ENCODE measurements at places on chromosomes 5 and 9. TPM values are rescaled to one million over a fixed set of nuclear protein-coding genes. Genes with fewer than 3 reads are reported as not detected.

DNM1 gene
- total RNA-seq: 105 TPM

GRCh38 chr9:127521919-127522304 is 70.6 kb downstream of the LRSAM1 start:
- peaks cover 57% of the 10 kb centered on the region for H3K36me3 ChIP-seq
- no peak for DNase-seq
- H3K27me3 ChIP-seq: no peaks in the 10 kb centered on the region
- H3K4me3 ChIP-seq: no peak overlapping the region

DNA sequence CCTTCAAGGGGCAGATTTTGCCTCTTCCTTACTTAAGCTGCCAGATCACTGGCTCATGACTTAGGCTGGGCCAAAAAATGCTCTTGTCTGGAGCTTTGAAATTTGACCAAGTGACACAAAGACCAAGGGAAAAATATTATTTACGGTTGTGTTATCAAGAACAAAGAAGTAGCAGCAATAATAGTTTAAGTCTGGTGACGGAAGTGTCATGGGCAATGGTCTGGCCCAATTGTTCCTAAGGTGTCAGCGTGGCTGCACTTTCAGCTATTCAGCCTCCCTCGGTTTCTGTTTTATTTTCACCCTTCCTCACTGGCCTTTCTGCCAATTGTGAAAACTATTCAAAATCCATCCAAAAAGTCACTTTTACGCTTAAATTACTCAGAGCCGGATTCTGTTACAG is 185.3 kb downstream of the CDH18 start:
- H3K27ac ChIP-seq: no peak overlapping the region
- H3K27me3 ChIP-seq: no peaks in the 10 kb centered on the region
- H3K36me3 ChIP-seq: no peaks in the 10 kb centered on the region

DNA sequence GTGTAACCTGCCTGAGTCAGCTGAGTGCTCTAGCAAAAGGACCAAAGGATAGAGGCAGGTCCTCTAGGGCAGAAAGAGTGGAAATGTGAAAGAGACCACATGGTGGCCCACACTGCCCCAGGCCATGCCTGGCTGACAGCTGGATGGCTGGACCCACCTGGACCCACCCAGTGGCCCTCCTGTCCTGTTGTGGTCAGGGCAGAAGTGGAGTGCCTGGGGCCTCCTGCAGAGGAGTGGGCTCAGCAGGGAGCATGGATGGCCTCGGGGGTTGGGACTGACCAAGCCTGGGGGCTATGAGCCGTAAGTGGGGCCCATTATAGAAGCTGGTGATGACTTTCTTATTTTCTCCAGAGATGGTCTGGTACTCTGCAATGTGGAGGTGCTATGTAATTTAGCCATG is 55.7 kb upstream of the FAM120AOS start:
- H3K36me3 ChIP-seq: peaks cover 8% of the 10 kb centered on the region
- H3K27me3 ChIP-seq: no peaks in the 10 kb centered on the region
- no peak overlapping the region for H3K4me3 ChIP-seq
- DNase-seq: no peak
- H3K4me1 ChIP-seq: peaks cover 28% of the 10 kb centered on the region
- H3K27ac ChIP-seq: peak overlapping the region; percentile 20

NEUROG1 gene
- total RNA-seq: not detected

CCL28 gene
- total RNA-seq: 1.4 TPM

DNA sequence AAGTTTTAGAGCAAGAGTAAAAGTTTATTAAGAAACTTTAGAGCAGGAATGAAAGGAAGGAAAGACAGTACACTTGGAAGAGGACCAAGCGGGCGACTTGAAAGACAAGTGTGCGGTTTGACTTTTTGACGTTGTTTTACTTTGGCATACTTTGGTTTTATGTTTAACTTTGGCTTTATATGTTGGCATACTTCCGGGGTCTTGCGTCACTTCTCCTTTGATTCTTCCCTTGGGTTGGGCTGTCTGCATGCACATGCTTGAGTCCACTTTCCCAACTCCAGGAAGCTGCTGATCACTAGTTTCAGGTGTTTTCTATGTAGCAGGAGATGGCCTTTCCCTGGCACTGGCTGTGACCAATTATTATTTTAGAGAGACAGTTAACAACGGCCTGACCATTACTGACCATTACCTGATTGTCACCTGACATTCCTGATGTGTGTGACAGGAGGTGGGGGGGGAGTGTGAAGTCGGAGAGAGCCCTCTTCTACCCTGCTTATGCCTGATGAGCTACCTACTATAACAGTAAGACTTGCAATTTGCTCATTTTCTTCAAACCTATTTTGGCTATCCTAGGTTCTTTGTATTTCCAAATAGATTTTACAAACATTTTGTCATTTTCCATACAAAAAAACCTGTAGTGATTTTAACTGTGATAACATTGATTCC is 45.5 kb downstream of the TNFSF8 start:
- no peaks in the 10 kb centered on the region for H3K36me3 ChIP-seq
- no peak overlapping the region for H3K4me3 ChIP-seq
- no peaks in the 10 kb centered on the region for H3K27me3 ChIP-seq
- H3K4me1 ChIP-seq: peaks cover 17% of the 10 kb centered on the region

ADRB2 gene
- 1.2 TPM for total RNA-seq

GRCh38 chr5:170745481-170746071 is 37.9 kb upstream of the GABRP start:
- peaks cover 21% of the 10 kb centered on the region for H3K27me3 ChIP-seq
- peaks cover 76% of the 10 kb centered on the region for H3K4me1 ChIP-seq
- DNase-seq: peak; percentile 84
- H3K4me3 ChIP-seq: no peak overlapping the region

GRCh38 chr9:34332076-34332964 is 3.0 kb downstream of the NUDT2 start:
- peak overlapping the region; percentile 58 for H3K27ac ChIP-seq
- no peaks in the 10 kb centered on the region for H3K27me3 ChIP-seq
- H3K4me1 ChIP-seq: peaks cover 54% of the 10 kb centered on the region
- no peaks in the 10 kb centered on the region for H3K36me3 ChIP-seq
- no peak for DNase-seq

- H3K27ac ChIP-seq: no peak overlapping the region
- DNase-seq: no peak
- H3K4me3 ChIP-seq: no peak overlapping the region
- H3K4me1 ChIP-seq: no peaks in the 10 kb centered on the region
Measured at GRCh38 chr5:80041527-80041926, 6.4 kb downstream of the THBS4 start.

MAP1B gene
- total RNA-seq: 65.7 TPM

CLK4 gene
- total RNA-seq: 16.0 TPM

DNA sequence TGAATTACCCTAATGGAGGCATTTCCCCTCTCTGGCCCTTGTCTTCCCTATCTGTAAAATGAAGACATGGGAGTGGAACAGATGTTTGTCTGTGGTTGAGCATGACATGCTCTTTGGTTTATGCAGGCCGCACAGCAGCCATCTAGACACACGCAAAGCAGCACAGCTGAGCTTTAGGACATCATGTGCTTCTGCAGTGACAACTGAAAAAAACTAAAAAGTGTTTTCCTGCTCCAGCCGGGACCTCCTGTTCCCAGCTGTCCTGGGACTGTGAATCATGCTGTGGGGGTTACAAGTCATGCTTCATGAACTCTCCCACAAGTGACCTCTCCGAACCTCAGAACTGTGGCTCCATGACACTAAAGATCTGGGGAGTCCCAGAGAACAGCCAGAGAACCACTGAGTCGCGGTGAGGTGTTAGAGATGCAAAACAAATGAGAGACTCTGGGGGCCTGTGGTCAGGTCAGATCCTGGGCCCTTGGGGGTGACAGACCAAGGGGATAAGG is 1.7 kb downstream of the SMIM3 start:
- peaks cover 2% of the 10 kb centered on the region for H3K36me3 ChIP-seq
- H3K27me3 ChIP-seq: peaks cover 18% of the 10 kb centered on the region
- DNase-seq: no peak
- H3K4me3 ChIP-seq: peak overlapping the region; percentile 97
- no peak overlapping the region for H3K27ac ChIP-seq

GRCh38 chr5:141412854-141413539 is at the start of gene PCDHGA10:
Gene PCDHGA10 (plus strand): TSS chr5:141412987. CDS start chr5:141413176, 189 bp downstream.
- H3K27me3 ChIP-seq: peaks cover 28% of the 10 kb centered on the region
- peaks cover 26% of the 10 kb centered on the region for H3K36me3 ChIP-seq
- peaks cover 27% of the 10 kb centered on the region for H3K4me1 ChIP-seq
- DNase-seq: peak; percentile 78

- H3K36me3 ChIP-seq: no peaks in the 10 kb centered on the region
- no peak overlapping the region for H3K4me3 ChIP-seq
- no peak for DNase-seq
- H3K27ac ChIP-seq: no peak overlapping the region
- H3K4me1 ChIP-seq: peaks cover 20% of the 10 kb centered on the region
- H3K27me3 ChIP-seq: no peaks in the 10 kb centered on the region
Measured at GRCh38 chr9:110975969-110976368, 62.3 kb downstream of the LPAR1 start.

DNA sequence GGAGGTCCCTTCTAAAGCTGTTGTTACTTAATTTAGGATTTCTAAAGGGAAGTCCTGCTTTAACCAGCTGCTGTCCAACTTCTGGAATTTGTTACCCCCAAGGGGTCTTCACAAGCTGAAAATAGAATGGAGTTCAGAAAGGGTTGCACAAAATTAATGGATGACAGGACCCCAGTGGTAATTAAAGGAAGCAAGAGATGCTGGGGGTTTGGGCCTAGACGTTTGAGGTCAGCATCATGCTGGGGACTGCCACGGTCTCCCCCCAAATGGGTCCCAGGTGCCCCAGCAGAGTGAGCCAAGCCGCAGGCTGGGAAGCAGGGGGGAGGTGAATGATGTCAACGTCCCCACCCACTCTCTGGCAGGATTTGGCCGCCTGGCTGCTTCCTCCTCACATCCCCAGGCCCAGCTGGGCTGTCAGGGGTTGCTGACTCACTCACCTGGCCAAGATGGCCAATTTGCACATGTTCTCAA is 97.5 kb upstream of the ARAP3 start:
- no peak overlapping the region for H3K27ac ChIP-seq
- DNase-seq: no peak
- H3K36me3 ChIP-seq: no peaks in the 10 kb centered on the region
- H3K4me1 ChIP-seq: peaks cover 45% of the 10 kb centered on the region
- no peaks in the 10 kb centered on the region for H3K27me3 ChIP-seq
- H3K4me3 ChIP-seq: no peak overlapping the region

PCDHGA7 gene
- 2.8 TPM for total RNA-seq

DNA sequence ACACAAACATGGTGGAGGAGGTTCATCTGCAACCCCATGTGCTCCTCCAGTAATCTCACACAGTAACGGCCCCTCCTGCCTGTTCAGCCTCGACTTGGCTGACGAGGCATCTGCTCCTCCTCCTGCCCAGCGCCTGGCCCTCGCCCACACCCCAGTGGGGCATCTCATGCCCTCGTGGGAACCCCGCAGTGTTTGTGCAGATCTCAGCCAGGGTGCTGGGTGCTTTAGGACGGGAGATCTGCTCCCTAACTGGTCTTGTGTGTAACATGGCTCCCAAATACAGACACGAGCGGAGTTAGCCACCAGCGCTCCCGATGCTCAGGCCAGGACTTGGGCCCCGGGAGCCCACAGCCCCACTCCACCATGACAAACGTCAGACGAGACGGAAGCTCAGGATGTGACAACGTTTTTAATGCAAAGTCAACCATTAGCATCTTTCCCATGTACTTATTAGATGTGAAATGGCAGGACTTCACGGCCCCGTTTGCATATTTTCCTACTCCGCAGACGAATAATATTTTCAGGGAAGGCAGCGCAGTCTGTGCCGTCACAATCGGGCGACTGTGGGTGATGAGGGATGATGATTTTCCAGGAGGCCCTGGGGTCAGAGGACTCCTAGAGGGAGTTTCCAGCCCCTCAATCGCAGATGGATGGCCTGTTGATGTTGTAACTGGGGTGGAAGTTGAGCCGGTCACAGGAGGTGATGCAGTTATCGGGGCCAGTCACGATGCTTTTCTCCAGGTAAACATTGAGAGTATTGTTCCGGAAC is 5.5 kb upstream of the MRPS2 start:
- H3K27ac ChIP-seq: peak overlapping the region; percentile 22
- H3K27me3 ChIP-seq: no peaks in the 10 kb centered on the region

DNA sequence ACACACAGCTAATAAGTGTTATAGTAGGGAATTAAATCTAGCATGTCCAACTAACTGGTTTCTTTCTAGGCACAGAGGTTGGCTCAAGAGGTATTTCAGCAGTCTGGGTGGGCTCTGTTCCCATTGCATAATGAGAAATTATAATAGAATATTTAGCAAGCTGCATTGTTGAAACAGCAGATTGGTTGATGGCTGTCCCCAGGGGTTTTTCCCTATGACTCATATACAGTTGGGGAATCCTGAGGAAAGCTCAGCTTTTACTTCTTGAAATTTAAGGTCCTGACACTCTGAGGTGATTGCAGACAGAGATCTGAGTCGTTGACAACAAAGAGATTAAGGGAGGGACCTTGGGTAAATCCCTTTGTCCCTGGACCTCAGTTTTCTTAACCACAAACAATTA is 38.3 kb upstream of the TNFSF8 start:
- peaks cover 4% of the 10 kb centered on the region for H3K36me3 ChIP-seq
- no peak for DNase-seq
- H3K4me1 ChIP-seq: peaks cover 4% of the 10 kb centered on the region
- H3K27ac ChIP-seq: no peak overlapping the region

DNA sequence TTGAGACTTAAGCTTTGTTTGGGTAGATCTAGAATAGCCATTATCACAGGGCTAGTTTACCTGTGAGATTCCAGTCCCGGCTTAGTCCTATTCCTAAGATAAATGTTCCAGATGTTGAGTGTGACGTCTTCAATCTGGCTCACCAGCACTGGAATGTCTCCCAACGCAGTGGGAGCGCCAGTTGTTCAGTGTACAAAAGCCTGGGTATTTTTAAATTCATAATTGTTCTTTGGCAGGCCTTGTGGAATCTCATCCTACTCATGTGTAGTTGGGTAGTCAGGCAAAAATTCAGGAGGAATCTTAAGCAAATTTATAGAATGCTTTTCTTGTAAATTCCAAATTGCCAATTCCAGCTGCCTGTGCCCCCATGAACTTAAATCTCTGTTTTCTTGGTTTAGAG is 272.6 kb upstream of the KCNN2 start:
- H3K4me1 ChIP-seq: peaks cover 15% of the 10 kb centered on the region
- peaks cover 33% of the 10 kb centered on the region for H3K36me3 ChIP-seq
- no peak overlapping the region for H3K4me3 ChIP-seq
- H3K27me3 ChIP-seq: no peaks in the 10 kb centered on the region

GRCh38 chr5:58133631-58134296 is 326.1 kb downstream of the PLK2 start:
- no peaks in the 10 kb centered on the region for H3K36me3 ChIP-seq
- no peak overlapping the region for H3K27ac ChIP-seq
- no peak overlapping the region for H3K4me3 ChIP-seq

- H3K4me1 ChIP-seq: peaks cover 3% of the 10 kb centered on the region
- no peak overlapping the region for H3K4me3 ChIP-seq
- H3K27me3 ChIP-seq: peaks cover 4% of the 10 kb centered on the region
- DNase-seq: no peak
- peak overlapping the region; percentile 14 for H3K27ac ChIP-seq
- no peaks in the 10 kb centered on the region for H3K36me3 ChIP-seq
Measured at GRCh38 chr5:149240354-149240998, 31.2 kb upstream of the AFAP1L1 start.

- H3K4me1 ChIP-seq: peaks cover 18% of the 10 kb centered on the region
- no peak for DNase-seq
- H3K4me3 ChIP-seq: no peak overlapping the region
- no peaks in the 10 kb centered on the region for H3K36me3 ChIP-seq
- H3K27me3 ChIP-seq: no peaks in the 10 kb centered on the region
Measured at GRCh38 chr5:148970228-148970627, 92.6 kb downstream of the SH3TC2 start.

GRCh38 chr5:125215593-125215992 is 469.2 kb upstream of the ZNF608 start:
- H3K27me3 ChIP-seq: no peaks in the 10 kb centered on the region
- no peak overlapping the region for H3K4me3 ChIP-seq
- H3K4me1 ChIP-seq: no peaks in the 10 kb centered on the region
- no peak for DNase-seq
